ENCODE measurements at places on chromosomes 3 and 15.

GRCh38 chr15:45586125-45586524 is 1.1 kb upstream of the BLOC1S6 start:
- DNase-seq = no peak

DNA sequence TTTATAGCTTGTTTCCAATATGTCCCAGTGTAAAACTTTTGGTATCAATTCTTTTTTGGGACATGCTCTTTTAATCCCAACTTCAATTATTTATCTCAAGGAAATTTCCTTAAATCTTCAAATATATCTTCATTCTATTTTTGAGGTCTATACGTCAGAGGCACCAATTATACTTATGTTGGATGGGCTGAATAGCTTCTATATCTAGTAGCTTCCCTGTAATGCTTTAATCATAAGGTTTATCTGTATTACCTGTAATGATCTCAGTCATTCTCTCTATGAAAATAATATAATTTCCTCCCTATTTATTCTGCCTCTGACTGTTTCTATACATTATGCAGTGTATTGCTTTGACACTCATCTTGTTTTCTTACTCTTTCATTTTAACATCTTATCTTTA is 29.9 kb upstream of the MCCC1 start:
- no peak for DNase-seq

- DNase-seq = no peak
Observed at GRCh38 chr3:182327196-182327681, 466.1 kb upstream of the ATP11B start.

DNA sequence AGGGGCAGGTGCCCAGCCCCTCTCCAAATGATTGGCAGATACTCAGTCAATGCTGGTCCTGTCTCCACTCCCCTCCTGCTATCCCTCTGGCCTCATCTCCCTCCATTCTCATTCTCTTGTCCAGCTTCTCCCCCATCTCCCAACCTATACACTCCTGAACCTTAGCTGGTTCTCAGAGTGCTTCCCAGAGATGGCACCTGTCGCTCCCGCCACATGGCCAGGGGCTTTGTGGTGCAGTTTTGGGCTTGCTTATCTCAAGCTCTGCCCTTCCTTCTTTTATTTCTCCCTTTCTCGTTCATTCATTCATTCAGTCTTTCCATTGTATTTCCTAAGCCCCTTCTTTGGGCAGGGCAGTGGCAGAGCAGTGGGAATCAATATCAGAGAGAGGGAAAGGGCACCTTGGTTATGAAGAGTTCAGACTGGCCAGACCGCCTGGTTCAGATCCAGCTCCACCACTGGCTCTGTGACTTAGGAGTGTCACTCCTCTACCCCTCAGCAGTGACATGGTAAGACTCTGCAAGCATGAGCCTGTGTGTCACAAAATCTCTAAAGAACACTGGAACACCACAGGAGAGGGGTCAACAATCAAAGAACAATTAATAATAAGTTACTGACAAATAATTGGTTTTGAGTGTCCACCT is 20.2 kb upstream of the CXCR6 start:
- no peak for DNase-seq

- no peak for DNase-seq
Observed at GRCh38 chr3:197417441-197417840, 119.0 kb upstream of the DLG1 start.

DNA sequence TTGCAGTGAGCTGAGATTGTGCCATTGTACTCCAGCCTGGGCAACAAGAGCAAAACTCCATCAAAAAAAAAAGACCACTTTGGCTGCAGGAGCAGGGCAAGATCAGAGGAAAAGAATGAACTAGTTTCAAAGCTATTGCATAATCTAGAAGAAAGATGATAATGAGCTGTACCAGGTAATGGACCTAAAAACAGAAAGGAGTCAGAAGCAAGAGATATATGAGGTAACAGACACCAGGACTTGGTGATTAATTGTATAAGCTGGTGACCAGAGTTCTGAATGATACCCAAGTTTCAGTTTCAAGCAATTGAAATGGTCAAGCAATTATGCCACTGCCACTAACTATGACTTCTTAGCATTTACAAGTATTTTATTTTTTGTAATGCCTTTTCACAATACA is 2.9 kb downstream of the POLQ start:
- DNase-seq = no peak

DNA sequence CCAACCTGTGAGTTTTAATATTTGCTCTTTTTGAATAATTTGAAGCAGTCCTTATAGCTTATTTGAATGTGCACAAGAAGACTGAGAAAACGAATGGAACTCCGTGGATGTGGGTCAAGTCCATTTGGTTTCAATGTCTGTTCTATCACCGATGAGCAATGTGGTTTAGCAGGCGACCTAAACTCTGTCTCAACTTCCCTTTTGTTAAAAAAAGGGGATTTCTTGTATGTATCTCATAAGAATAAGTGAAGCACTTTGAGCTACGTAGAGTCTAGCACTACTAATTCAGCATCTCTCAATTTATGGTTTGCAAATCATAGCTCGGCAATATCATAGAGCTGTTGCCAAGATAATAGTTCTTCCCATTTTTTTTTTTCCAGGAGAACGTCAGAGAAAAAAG is 4.6 kb upstream of the SKIL start:
- no peak for DNase-seq

GRCh38 chr3:87361956-87362355 is 85.6 kb upstream of the POU1F1 start:
- no peak for DNase-seq

DNA sequence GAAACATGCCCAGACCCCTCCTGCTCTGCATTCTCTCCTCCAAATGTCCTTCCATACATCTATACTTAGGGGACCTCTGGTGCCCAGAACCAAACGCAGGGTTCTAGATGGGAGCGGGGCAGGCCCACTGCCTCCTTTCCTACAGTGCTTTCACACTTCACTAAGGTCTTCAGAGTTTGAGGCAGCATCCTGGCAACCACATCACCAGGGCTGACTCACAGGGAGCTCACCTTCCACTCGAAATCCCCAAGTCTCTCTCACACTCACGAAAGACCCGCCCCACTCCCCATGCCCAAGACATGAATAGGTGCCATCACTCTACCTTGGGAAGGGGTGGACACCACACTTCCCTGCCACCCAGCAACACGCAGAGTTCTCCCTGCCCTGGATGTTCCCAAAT is 18.9 kb downstream of the HOMER2 start:
- no peak for DNase-seq

- DNase-seq = no peak
Observed at GRCh38 chr15:71093054-71094024, 21.9 kb upstream of the THSD4 start.

- no peak for DNase-seq
Observed at GRCh38 chr3:126972866-126973265, 10.0 kb upstream of the PLXNA1 start.

- DNase-seq = no peak
Observed at GRCh38 chr3:187946981-187947380, 201.7 kb upstream of the BCL6 start.

DNA sequence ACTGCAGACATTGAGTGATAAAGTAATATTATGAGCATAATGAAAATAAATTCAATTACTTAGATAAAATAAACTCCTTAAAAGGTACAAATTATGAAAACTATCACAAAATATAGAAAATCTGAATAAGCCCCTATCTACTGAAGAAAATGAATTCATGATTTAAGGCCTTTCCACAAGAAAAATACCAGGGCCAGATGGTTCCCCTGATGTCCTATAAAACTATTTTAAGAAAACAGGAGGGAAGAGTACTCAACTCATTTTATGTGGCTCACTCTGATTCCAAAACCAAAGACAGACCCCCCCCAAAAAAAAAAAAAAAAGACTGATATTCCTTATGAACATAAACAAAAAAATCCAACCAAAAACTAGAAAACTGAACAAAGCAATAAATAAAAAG is 59.9 kb downstream of the ADAM10 start:
- DNase-seq = no peak

DNA sequence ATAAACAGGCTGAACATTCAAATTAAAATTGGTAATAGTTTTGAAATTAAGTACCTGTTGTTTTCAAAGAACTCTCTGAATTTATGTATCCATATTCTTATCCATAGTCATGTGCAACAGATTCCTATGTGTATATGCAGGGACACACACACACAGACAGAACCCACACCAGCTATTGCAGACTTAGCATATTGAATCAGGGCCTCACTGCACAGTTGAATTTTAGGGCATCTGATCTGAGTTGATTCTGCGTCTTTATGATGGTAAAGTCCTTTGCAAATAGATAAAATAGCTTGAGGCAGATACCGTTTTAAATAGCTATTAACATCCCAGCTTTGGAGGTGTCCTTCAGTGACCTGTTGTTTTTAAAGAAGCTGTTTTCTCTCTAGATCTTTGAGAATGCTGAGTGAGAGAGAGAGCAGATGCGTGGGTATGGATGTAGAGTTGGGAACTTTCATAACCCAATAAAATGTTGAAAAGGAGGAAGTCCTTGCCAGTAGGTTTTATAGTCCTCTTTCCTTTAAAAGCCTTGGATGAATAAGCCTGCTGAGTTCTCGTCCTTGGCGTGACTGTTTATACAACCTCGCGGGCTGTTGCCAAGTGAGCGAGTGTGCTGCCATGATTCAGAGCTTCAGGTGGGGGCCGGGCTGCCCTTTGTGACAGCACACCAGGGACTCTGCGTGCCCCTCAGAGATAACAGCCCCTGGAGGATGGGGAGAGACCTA is 18.3 kb downstream of the MYZAP start:
- no peak for DNase-seq

GRCh38 chr3:171984883-171985282 is 54.5 kb upstream of the FNDC3B start:
- no peak for DNase-seq

DNA sequence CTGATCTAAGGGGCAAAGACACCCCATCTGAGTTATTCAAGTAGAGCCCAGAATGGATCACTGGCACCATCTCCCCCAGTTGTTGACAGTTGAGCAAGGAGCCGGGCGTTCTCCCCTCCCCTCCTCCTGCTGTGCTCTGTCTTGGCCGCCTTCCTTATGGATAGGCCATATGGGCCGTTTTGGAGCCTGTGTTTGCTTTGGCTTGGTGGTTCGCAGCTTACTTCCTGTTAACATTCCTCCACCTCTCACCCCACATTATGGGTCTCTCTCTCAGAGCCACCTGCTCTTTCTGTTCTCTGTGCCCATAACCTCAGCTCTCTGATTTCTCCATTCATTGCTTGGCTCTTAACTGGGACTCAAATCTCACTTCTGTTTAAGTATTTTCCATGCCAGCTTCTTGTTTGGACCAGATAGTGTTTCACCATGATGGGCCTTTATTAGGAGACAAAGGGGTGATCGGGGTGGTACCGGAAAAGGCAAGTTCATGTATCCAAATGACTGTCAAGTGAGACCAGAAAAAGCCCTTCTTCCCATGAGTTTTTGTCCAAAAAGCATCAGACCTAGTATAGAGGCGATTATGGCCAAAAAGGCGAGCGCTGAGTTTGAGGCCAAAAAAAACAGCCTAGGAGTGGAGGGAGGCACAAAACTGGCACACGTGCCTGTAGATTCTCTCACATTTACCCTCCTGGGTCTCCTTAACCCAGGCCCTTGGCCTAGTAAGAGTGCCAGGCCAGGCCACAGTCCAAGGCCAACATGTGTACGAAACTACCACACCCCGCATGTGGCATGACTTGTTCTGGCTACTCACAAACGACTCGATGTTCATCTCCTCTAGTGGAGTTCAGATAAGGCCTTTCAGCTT is 62.6 kb downstream of the DUT start:
- DNase-seq = no peak

GRCh38 chr3:188914552-188914951 is 257.2 kb upstream of the TPRG1 start:
- no peak for DNase-seq

GRCh38 chr3:191961022-191961421 is 500.1 kb downstream of the PYDC2 start:
- no peak for DNase-seq

GRCh38 chr3:129524081-129524480 is 4.4 kb upstream of the RHO start:
- no peak for DNase-seq

DNA sequence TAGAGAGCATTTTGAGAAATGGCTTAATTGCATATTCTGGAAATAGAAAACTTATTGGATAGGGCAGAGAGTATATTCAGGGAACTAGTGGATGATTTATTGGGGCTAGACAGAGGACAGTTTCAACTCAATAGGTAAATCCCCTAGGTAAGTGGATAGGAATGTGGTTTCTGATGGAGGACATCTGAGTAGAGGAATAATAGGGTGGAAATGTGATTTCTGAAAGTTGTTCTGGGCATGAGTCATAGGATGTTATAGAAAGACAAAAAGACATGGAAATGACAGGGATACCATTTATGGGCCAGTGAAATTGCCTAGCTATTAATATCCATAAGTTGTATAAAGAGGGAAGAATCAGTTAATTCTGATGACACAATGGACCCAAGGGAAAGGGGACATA is 563.3 kb upstream of the GOLIM4 start:
- DNase-seq = no peak

DNA sequence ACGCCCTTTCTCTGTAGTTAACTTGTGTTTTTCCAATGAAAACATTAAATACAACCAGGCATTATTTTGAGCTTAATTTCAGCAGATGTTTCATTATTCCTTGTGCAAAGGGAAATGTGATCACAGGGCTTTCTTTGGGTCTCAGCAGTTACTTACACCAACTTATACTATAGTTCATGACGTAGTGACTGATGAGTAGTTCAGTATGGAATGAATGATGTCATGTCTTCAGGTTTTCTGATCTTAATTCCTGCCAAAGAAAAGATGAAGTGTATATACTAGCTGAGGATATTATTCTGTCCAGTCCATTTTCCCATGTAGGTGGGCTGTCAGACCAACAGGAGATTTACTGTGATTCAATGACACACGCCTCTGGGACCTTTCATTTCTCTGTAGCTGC is 61.3 kb downstream of the MYRIP start:
- no peak for DNase-seq

DNA sequence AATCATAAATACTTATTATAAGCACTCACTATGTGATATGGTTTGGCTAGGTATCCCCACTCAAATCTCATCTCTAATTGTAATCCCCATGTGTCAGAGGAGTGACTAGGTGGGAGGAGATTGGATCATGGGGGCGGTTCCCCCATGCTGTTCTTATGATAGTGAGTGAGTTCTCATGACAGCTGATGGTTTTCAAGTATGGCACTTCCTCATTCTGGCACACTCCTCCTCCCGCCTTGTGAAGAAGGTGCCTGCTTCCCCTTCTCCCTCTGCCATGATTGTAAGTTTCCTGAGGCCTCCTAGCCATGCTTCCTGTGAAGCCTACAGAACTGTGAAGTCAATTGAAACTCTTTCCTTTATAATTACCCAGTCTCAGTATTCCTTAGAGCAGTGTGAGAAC is 53.3 kb upstream of the CHMP2B start:
- DNase-seq = no peak

GRCh38 chr3:42708611-42709151 is 6.1 kb upstream of the HHATL start:
- DNase-seq = peak; percentile 14

- DNase-seq = no peak
Observed at GRCh38 chr3:137165117-137165806, 207.5 kb downstream of the IL20RB start.
